Right atrium auricular region (tissue), 2 donors: ENCODE measurements at places on chromosomes 11 and 22.

GRCh38 chr11:35436581-35437250, 17.4 kb upstream of the SLC1A2 start:
- no peak for DNase-seq

DNA sequence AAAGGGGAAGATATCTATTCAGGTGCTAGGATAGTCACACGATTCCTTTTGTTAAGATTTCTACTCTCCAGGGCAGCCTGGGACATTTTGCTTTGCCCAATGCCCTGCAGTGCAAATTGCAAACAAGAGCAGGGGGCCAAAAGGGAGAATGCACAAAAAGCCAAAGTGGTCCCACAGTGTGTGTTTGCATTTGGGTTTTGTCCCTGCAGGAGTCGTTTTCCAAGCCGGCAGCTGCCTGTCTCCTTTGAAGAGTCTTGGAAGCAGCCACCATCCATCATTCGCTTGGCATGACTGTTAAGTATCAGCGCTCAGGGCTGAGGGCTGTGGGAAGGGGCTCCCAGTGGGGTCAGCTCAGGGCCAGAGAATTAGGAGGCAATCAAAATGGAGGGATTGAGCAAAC, 184.7 kb downstream of the MIAT start:
- DNase-seq, result no peak

GRCh38 chr11:69317401-69318092, 23.6 kb downstream of the MYEOV start:
- no peak for DNase-seq

GRCh38 chr11:6127881-6128280, 20.4 kb downstream of the OR56B4 start:
- DNase-seq, result no peak

- peak; percentile 75 for DNase-seq
Measured at GRCh38 chr22:39514373-39514973, 5.9 kb upstream of the ATF4 start.

GRCh38 chr11:128874427-128874826, 7.3 kb upstream of the KCNJ1 start:
- DNase-seq, result no peak

DNA sequence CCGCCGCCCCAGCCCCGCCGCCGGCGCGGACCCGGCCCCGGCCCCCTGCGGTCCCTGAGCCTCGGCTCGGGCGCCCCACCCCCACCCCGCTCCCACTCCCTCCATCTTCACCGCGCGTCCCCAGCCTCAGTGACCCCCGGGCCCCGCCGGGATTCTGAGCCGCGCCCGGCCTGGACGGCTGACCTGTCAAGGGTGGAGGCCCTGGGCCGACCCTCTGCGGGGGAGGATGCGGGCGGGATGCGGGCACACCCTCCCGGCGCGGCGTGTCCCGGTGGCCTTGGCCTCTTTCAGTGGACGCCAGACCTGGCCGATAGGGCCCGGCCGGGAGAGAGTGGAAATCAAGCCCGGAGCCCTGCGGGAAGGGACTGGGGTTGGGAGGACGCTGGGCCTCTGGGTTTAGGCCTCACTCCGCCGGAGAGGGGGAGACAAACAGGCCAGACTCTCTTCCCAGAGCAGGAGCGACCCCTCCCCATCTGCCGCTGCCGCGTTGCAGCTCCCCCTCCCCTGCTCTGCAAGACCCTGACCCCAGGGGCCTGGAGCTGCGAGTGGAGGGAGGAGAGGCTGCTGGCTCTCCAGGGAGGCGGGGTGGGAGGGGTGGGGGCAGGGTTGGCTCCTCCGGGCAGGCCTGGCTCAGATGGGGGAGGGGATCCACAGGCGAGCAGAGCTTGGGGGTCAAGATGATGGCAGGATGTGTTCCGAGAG, 525 bp downstream of the MAPK8IP2 start:
- DNase-seq, result no peak
